Midbrain (tissue), 1 donor: ENCODE measurements at places on chromosomes 5 and 9.
A peak's percentile ranks its signal among the peaks of the same experiment; 100 is the strongest.

DNA sequence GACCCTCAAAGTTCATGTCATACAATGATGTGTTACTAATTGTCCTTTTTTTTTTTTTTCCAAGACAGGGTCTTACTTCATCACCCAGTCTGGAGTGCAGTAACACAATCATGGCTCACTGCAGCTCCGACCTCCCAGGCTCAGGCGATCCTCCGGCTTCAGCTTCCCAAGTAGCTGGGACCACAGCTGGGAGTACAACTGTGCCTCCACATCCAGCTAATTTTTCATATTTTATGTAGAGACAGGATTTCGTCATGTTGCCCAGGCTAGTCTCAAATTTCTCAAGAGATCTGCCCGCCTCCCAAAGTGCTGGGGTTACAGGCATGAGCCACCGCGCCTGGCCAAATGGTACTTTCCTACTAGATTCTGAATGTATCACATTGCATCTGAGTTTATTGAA lies 49.4 kb upstream of the EBF1 start:
- no peak for DNase-seq

- DNase-seq: no peak
Observed at GRCh38 chr5:178304761-178305645, 72.4 kb upstream of the PHYKPL start.

- no peak for DNase-seq
Observed at GRCh38 chr9:136303066-136303824, 649 bp downstream of the CCDC187 start.

GRCh38 chr9:137029058-137029936 lies 1.3 kb upstream of the ABCA2 start:
- peak; percentile 80 for DNase-seq

GRCh38 chr5:158992037-158992740 lies 107.5 kb downstream of the EBF1 start:
- no peak for DNase-seq

DNA sequence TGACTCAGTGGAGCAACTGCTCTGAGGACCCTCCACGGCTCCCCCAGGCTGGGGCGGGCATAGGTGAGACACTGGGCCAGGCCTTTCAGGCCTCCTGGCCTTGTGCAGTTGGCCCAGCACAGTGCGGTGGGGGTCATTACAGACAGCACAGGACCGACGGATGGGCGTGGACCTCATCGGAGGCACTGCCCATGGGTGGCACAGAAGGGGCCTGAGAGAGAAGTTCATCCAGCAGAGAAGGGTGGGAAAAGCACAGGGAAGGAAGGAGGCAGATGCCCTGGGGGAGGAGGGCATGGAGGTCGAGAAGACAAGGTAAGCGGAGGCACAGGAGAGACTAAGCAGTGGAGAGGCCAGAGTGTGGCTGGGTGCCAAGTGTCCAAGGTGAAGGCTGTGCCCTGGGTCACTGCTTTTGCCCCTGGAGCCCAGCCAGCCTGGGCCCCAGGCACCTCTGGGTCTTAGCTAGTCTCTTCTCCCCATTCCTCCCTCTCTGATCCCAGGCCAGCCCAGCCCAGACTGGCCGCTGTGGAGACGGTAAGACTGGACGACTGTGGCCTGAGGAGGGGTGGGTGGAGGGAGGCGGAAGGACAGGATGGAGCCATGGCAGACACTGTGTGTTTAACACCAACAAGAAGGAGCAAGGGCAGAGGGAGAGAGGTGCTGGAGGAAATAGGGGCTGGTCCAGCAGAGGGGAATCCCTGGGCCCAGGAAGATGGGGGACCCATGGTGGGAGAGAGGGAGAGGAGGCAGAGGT lies 5.7 kb downstream of the IL3 start:
- DNase-seq: no peak

DNA sequence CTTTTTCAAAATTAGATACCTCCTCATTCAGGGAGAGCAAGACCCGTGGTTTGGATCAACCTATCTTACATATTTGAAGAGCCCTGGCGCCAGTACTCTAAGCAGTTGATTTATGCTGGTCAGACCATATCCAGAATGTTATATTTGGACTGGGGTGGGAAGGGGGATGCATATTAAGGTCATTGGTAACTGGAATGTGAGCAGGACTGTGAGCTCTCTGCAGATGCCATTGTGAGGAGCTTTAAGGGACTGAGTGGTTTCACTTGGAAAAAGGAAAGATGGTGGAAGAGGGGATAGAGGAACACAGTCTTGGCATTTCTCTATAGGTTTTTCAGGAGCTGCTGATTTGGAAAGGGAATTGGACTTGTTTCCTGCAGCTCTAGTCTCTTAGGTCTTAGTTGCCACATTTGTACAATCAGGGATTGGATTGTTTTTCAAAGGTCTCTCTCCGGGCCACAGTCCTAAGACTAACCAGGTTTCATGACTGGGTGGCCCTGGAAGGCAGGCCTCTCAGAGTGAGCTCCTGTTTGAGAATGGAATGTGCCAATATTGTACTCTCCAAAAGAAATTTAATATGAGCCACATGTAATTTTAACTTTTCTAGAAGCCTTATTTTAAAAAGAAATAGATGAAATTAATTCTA lies 25.8 kb upstream of the F2R start:
- DNase-seq: no peak

DNA sequence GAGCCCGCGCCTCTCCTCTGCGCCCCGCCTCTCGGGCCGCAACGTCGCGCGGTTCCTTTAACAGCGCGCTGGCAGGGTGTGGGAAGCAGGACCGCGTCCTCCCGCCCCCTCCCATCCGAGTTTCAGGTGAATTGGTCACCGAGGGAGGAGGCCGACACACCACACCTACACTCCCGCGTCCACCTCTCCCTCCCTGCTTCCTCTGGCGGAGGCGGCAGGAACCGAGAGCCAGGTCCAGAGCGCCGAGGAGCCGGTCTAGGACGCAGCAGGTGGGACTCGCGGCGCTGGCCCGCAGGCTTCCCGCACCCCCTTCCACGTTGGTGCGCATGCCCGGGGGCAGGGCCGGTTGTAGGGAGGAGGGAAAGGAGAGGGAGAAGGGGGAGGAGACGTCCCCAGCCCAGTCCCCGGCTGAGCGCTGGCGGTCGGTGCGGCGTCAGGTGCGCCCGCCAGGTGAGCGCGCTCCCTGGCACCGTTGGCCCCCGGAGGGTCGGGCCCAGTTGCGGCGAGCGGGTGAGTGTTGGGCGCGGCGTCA lies at the start of gene OCLN:
Gene OCLN, plus strand, starts transcription at position 400 of the 532 bp plus-strand sequence. CDS start 11,455 bp downstream, outside the sequence.
- DNase-seq: no peak

DNA sequence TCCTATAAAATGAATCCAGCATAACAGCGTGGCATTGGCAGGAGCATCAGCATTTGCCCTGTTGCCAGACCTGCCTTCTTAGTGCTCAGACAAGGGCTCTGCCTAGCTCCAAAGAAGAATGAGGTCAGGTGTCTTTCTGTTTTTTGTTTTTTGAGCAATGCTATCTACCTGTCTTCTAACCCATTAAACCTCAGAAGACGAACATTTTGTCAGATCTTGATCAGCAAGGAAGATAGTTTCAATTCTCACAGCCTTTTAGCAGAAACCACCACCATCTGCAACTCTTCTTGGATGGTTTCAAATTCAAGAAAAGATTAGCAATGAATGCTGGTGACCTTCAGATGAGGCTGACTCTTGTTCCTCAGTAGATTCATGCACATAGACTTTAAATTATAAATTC lies 103.5 kb upstream of the IQGAP2 start:
- no peak for DNase-seq

DNA sequence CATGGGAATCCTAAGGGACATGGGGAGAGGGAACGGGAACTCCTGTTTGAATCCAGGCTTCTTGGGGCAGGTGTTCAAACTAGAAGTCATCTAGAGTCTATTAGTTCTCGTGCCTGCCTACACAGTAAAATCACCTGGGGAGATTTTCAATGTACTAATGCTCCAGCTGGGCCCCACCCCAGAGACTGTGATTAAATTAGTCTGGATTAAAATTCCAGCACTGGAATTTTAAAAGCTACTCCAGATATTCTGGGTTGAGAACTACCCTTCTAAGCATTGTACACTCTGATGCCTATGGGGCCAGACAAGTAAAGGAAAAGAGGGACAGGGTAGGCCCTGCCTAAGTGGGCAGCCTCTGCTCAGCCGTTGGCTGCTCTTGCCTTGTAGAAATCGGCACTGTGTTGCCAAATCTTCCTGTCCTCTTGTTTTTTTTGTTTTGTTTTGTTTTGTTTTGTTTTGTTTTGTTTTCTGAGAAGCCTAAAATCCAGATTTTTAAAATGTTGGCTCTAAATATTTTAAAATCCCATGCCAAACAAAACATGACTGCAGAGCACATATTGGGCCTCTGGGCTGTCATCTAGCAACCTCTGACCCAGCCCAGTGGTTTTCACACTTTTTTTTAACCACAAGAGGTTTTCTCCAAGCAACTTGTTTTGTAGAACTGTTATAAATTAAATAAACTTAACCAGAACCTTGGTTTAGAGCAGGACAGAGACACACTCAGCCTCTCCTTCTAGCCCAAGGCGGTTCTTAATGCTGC lies 29.0 kb downstream of the ADRB2 start:
- no peak for DNase-seq

GRCh38 chr5:144566747-144567420 lies 396.2 kb downstream of the KCTD16 start:
- DNase-seq: no peak

GRCh38 chr5:73170522-73170921 lies 2.5 kb upstream of the TMEM174 start:
- DNase-seq: peak; percentile 12

DNA sequence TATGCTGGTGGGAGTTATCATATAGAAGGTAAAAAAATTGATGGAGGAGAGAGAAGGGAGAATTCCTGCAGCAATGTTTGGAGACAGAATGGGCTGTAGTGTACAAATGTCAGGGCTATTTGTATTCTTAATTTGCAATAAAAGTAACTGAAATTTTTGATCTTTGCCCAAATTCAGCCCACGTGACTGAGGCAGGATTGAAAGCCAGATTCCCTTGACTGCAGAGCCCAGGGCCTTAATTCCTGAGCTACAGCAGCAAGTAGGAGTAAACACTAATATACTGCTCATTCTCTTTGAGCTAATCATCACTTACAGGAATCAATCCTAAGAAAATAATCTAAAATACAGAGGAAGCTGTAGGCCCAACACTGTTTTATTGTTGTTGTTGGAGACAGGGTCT lies 5.2 kb upstream of the ANXA6 start:
- DNase-seq: no peak

- no peak for DNase-seq
Observed at GRCh38 chr9:24479361-24480059, 66.2 kb downstream of the IZUMO3 start.

GRCh38 chr9:132946631-132947295 lies 2.3 kb upstream of the TSC1 start:
- DNase-seq: no peak

DNA sequence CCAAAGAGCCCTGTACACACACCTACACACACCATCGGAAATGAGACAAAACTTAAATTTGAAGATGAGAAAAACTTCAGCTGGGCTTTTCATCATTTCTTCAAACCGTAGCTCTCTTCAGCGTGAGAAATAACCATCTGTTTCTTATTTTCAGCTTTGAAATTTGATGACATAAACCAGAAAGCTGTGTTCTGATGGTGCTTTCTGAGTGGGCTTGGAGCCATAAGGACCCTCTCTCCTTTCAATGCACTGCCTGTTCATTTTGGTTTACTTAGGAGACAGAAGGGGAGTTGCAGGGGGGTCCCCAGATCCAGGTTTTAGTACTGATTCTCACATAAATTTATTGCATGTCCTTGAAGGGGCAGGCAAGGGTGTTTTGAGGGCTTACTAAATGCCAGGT lies 9.5 kb downstream of the FBXO10 start:
- no peak for DNase-seq

GRCh38 chr9:130922893-130923610 lies 16.0 kb downstream of the FIBCD1 start:
- no peak for DNase-seq

- DNase-seq: no peak
Observed at GRCh38 chr5:125486634-125487033, 740.2 kb upstream of the ZNF608 start.

- DNase-seq: no peak
Observed at GRCh38 chr5:150137168-150137957, 18.3 kb downstream of the PDGFRB start.

DNA sequence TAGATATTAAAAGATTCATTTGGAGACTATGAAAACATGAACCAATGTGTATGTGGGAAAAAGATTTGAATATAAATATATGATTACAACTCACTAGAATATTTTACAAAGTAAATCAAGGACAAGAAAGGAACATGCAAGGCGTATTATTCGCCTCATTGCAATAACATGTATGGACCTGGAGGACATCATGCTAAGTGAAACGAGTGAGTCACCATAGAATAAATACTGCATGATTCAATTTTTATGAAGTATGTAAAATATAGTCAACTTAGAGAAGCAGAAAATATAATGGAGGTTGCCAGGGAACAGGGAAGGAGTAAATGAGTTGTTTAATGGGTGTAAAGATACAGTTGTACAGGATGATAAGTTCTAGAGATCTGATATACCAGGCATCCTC lies 4.9 kb downstream of the TXNDC8 start:
- DNase-seq: no peak

GRCh38 chr5:126455264-126455663 lies 32.1 kb downstream of the GRAMD2B start:
- no peak for DNase-seq

- no peak for DNase-seq
Observed at GRCh38 chr9:108876425-108876824, 14.4 kb downstream of the ACTL7A start.

- DNase-seq: no peak
Observed at GRCh38 chr9:6922680-6923079, 164.9 kb downstream of the KDM4C start.

GRCh38 chr5:35248843-35249780 lies 18.8 kb upstream of the PRLR start:
- no peak for DNase-seq

GRCh38 chr5:150457121-150457520 lies 7.6 kb upstream of the RPS14 start:
- no peak for DNase-seq

DNA sequence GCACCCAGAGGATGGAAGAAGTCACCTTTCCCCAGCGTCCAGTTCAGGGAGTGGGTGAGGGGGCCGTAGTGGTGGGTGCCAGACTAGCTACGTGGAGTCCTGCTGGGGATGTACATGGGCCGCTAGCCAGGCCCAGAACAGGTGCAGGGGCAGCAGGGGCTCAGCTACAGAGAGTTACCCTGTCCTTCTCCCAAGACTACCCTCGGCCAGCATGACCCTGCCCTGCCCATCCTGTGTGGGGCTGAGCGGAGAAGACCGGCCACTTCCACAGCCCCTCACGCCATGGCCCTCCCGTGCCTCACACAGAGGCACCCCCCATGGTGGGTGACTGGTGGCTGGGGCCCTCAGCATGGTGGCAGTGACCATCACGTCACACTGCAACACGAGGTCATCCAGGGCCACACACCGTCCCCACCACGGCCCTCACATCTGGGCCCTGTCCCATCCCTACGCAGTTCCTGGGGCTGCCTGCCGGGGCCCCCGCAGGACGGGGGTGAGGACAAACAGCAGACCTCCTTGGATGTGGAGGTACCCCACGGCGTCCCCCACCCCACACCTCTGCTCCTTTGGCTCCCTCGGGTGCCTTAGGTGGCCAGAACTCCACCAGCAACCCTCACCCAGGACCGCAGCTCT lies 977 bp upstream of the DPP7 start:
- no peak for DNase-seq

DNA sequence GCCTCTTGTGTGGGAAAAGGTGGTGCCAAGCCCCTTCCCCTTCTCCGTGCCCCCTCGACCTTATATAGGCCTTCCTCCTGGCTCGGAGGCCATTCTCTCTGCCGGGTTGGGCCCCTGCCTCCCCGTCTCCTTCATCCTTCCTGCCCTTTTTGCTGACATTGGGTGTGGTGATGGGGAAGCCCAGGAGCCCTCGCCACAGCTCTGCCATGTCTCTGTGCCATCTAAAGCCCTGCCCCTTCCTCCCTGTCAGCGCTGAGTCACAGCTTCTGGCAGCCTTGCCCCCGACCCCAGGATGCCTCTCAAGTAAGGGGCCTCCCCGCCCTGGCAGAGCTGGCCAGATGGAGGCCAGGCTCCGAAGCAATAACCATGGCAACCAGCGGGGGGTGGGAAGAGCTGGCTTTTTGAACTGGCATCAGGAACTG lies 30.4 kb downstream of the JADE2 start:
- DNase-seq: peak; percentile 11
